ENCODE measurements at places on chromosomes 2 and 18. TPM values are rescaled to one million over a fixed set of nuclear protein-coding genes. Genes with fewer than 3 reads are reported as not detected.

SERPINB11 gene
- not detected for total RNA-seq

LCT gene
- not detected for total RNA-seq

ERBB4 gene
- total RNA-seq = 16.9 TPM

LRPPRC gene
- 35.6 TPM for total RNA-seq

TRIB2 gene
- total RNA-seq = 28.3 TPM

COL3A1 gene
- total RNA-seq = 508 TPM

REEP1 gene
- 7.3 TPM for total RNA-seq

IL18R1 gene
- 46.9 TPM for total RNA-seq

GRCh38 chr2:165508927-165509326 lies 39.4 kb downstream of the CSRNP3 start:
- no peak for DNase-seq

GRCh38 chr2:149473521-149473920 lies 114.1 kb downstream of the MMADHC start:
- no peak for DNase-seq

DNA sequence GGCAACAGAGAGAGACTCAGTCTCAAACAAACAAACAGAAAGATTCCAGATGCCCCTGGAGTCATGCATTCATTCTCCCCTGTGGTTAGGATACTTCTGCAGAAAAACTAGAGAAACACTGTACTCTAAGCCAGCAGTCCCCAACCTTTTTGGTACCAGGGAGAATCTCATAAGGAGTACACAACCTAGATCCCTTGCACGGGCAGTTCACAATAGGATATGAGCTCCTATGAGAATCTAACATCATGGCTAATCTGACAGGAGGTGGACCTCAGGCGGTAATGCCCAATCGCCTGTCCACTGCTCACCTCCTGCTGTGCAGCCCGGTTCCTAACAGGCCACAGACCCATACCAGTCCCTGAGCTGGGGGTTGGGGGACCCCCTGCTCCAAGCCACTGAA lies 18.3 kb downstream of the PSME4 start:
- no peak for DNase-seq

DNA sequence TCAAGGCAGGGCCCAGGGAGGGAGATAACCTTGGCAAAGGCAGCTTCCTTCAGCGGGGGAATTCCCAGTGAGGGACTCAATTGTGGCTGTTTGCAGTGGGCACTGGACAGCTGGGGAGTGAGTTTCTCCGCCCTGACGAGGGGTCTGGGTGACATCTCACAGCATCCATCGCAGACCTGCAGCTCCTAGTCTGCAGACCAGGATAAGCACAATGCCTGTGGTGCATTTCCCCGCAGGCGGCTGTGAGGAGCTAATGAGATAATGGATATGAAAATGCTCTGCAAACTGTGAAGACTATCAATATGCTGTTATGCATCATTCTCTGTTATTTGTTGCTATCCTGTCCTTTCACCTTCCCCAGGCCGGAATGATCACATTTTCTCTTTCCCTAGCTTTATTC lies 30.0 kb upstream of the CYP1B1 start:
- DNase-seq = no peak

GRCh38 chr18:22691946-22692710 lies 241.0 kb upstream of the RBBP8 start:
- DNase-seq = no peak

GRCh38 chr2:213834746-213835145 lies 550.5 kb downstream of the SPAG16 start:
- no peak for DNase-seq

GRCh38 chr2:203873921-203874631 lies 6.5 kb downstream of the CTLA4 start:
- DNase-seq = no peak

DNA sequence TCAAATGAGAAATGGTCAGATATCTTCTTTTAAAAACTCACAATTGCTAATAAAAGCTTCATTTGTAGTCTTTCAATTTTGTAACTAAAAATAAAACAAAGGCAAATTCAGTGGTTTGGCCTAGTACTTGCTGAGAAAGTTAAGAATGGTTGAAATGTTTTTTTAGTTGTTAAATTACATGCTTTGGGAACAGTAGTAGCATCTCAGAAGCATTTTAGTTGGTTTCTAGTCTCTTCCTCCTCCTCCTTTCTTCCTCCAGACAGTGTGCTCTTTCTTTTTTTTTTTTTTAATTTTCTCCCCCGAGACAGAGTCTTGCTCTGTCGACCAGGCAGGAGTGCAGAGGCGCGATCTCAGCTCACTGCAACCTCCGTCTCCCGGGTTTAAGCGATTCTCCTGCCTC lies 9.8 kb downstream of the TRAK2 start:
- no peak for DNase-seq

- DNase-seq = no peak
Measured at GRCh38 chr18:58792086-58792485, 72.6 kb upstream of the ZNF532 start.

- DNase-seq = no peak
Measured at GRCh38 chr18:55927831-55928230, 339.8 kb upstream of the TCF4 start.

Measured in upper lobe of left lung (tissue), 6 donors.